Astrocyte of the cerebellum (primary cell): ENCODE measurements at places on chromosomes 6 and 20.

GRCh38 chr6:91276315-91276714 is 689.4 kb upstream of the MAP3K7 start:
- DNase-seq = peak; percentile 38

- DNase-seq = no peak
Measured at GRCh38 chr6:98808541-98809210, 25.7 kb upstream of the POU3F2 start.

- DNase-seq = no peak
Measured at GRCh38 chr20:51529081-51529681, 13.3 kb downstream of the NFATC2 start.

DNA sequence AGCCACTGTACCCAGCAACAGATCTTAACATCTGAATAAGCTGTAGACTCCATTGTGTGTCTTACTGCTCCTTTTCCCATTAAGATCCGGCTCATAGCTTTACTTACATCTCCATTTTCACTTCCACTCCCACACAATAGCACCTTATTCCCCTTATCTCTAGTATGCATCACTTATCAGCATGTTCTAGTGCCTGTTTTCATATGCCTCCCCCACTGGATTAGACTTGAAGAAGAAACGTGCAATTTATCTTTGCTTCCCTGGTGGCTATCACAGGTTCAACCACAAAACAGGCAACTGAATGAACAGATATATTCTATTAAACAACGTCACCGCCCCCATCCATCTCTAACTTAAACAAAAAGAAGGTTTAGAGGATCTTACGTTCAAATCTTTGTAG is 12.1 kb downstream of the SSR1 start:
- DNase-seq = no peak

GRCh38 chr6:158837684-158838625 is 18.8 kb upstream of the EZR start:
- no peak for DNase-seq

- no peak for DNase-seq
Measured at GRCh38 chr20:40161391-40161790, 527.6 kb downstream of the MAFB start.

DNA sequence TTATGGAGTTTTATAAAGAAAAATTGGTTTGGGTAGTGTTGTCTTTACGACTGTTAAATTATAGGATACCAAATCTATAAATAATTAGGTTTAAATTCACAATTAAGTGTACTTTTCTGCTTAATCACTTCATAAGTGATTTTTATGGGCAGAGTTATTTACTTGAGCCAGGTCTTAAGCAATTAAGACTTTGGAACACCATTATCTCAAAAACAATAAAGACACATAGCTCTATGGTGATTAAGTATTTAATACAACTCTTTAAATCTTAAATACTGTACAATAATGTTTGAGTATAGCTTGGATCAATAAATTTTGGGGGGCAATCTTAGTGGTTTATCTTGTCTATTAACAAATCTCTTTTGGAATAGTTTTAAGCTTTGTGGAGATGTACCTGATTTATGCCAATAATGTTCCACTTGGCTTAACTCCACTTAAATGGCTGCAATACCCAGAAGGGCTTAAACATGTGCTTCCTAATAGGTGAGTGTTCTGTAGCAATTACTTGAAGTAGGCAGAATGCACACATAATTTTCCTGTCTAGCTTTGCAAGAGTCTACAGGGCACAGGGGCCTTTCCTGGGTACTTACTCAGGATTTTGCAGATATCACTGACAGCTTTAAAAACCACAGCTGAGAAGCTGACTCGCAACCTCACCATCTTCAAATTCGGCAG is 7.5 kb downstream of the FERMT1 start:
- no peak for DNase-seq

GRCh38 chr6:36840432-36841403 is 1.5 kb upstream of the CPNE5 start:
- DNase-seq = no peak

DNA sequence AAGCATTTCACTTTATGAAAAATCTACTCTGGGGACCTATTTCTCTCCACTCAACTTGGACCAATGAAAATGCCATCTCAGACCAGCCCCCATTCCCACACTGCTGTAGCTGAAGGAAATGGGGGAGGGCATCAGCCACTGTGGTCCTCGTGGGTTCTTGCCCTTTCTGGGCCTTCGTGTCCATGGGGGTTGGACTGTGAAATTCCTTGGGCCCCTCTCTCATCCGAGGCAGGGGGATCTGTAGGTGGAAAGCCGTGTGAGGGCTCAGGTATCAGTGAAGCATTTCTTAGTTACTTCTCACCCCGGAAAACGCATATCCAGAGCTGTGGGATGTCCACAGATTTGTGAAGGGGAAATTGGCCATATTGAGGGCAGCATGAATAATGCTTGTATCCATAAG is 147.9 kb downstream of the CDC5L start:
- DNase-seq = no peak

- peak; percentile 95 for DNase-seq
Measured at GRCh38 chr6:25193460-25194171, 85.6 kb upstream of the CARMIL1 start.

- no peak for DNase-seq
Measured at GRCh38 chr20:16014436-16014835, 558.8 kb downstream of the KIF16B start.

- no peak for DNase-seq
Measured at GRCh38 chr20:39356908-39357307, 394.8 kb downstream of the DHX35 start.

DNA sequence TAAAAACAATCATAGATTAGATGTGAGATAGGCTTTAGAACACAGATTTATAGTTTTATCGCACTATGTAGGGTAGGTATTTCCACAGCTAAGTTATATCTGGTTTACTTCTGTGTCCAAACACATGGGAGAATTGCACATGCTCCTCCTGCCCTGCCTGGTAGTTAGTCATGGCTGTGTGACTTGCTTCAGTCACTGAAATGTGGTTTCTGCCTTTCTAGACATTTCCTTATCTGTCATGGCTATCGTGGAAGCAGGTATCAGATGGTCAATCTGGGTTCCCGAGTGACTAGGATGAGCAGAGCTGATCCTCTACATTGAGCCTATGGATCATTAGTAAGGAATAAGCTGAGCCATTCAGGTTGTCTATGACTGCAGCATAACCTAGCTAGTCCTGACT is 117.8 kb upstream of the GMDS start:
- DNase-seq = no peak

DNA sequence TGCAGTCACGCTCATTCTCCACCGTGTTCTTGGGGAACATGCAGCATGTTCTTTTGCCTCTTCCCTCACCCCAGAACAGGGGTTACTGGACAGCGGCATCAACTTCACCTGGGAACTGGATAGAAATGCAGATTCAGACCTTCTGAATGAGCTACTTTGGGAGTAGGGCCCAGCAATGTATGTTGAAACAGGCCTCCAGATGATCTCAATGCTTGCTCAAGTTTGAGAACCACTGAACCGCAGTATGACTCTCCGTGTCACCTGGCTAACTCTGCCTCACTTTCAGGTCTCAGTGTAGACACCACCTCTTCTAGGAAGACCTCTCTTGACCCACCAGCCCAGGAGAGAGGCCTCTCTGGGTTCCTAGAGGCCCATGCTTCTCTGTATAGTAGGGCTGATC is 4.9 kb downstream of the TRIB3 start:
- no peak for DNase-seq

DNA sequence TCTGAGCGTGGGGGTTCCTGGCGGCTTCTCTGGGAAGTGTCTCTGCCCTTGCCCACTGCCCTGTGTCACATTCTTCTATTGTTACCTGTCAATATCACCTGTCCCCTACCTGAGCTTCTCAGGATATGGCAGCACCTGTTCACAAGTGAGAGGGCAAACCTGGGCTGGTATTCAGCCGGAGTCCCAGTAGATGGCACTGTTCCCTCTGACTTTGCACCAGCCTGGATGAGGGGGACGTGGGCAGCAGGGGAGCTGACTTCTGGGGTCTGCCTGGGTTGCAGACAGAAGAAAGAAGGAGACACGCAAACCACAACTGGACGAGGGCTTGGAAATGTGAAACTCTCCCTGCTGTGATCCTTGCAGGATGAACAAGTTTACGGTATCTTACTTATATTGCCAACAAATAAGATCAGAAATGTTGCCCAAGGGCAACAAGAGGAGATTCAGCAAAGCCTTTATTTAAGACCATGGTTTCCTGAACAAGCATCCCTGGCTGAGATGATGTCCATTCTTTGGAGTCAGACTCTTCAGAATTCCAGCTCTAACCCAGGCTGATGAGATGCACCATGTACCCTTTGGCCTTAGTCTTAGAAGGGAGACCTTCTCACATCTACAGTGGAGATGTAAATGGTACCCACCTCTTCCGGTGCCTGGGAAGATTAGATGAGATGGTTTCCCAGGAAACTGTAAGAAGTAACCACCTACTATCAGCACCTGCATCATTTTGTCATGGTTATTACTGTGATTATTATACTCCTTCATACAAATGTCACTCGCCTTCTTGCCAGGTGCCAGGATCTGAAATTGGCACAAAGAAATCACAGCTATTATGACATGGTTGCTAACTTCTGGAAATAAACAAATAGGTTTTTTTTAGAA is 400.0 kb upstream of the CDH4 start:
- DNase-seq = no peak

DNA sequence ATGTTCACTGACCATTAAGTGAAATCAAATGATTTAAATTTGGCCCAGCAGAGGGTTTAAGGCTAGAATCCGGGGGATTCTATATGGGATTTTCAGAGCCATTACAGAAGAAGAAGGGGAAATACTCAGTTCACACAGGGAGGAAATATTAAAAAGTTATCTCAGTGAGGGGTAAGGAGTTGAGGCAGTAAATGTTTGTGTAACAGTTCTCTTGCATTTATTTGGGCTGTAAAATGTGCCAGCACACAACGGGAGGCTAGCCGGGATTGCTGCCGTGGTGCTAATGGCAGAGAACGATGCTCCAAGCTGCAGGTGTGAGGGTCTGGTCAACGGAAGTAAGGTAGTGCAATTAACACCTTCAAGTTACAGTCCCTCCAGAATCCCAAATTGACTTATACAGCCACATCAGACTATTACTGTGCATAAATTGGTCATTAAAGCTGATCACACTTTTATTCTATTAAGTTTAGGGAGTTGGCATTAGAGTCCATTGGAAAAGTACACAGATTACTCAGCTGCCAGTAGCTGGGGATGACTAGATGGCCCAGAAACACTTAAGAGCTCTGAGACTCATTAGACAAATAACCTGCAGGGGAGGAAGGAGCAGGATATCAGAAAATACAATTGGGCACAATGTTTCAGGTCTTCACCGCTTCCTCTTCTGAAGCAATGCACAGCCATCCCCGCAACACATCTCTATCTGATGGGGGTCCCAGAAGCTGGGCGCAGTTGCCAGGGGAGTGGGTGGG is 31.3 kb downstream of the PPP1R3G start:
- no peak for DNase-seq

- DNase-seq = no peak
Measured at GRCh38 chr6:107292715-107293271, 166.6 kb downstream of the PDSS2 start.

- peak; percentile 28 for DNase-seq
Measured at GRCh38 chr6:145669627-145670034, 65.7 kb downstream of the EPM2A start.

GRCh38 chr6:125224231-125224861 is 70.8 kb downstream of the TPD52L1 start:
- DNase-seq = no peak

DNA sequence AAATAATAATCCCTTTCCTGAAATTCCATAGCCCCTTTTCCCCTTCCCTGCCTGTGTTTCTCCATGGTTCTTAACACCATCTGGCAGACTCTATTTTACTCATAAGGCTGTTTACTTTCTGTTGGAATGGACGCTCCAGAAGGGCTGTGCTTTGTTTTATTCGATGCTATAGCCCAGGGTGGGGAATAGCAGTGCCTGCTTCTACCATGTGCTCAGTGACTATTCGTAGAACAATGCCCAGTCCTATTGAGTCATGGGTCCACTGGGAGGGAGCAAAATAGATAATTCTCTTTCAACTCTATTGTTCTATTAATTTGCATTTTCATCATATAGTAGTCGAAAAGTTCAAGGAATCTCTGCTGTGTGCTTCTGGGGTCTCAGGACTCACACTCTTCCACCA is 565.1 kb downstream of the C6orf118 start:
- no peak for DNase-seq

DNA sequence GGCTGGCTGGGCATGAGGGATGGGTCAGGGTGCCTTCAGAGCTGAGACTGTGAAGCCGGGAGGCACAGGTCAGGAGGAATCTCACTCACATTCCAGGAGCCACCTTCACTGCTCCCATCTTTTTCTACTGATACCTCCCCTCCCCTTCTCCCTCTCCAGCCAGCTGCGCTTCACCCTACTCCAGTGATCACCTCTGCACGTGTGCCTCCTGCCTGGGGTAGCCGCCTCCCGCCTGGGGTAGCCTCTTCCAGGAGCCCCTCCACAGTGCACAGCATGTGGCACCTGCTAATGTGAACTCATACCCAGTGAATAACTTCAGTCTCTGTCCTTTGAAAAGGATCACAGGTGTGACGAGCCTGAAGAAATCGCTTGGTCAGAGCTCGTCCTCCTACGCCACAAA is 232.6 kb downstream of the TMEM242 start:
- no peak for DNase-seq

- no peak for DNase-seq
Measured at GRCh38 chr6:77173472-77174074, 289.7 kb downstream of the HTR1B start.

- no peak for DNase-seq
Measured at GRCh38 chr6:87431263-87431662, 23.5 kb downstream of the CFAP206 start.

DNA sequence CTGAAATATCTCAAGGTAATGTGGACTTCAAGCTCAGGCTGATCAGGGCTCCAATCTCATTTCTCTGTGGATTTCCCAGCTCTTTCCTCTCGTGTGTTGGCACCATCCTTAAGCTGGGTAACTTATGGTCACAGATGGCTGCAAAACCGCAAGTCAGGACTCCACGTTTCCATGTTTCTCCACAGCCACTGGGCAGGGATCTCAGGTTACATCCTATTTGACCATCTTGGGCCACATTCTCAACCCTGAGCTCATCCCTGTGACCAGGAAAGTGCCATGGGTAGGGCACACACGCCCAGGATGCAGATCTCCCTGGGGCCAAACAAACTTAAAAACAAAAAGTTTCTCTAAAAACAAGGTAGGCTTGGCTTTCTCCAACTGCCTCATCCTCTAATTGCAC is 15.4 kb downstream of the RPS6KA2 start:
- DNase-seq = no peak

DNA sequence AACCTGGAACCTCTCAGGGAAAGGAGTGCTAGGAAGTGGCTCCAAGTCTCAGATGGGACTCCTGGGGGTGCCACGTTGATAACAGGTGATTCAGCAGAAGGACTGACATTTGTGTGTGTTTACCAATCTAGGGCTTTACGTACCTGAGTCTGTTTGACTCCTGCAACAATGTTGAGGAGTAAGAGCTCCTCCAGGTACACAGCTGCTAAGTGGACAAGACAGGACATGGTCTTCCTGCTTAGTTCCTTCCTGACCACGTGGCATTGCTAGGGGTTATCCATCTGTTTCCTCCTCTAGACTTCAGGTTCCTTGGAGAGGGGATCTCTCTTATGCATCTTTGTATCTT is 164.5 kb upstream of the SLC24A3 start:
- DNase-seq = no peak

DNA sequence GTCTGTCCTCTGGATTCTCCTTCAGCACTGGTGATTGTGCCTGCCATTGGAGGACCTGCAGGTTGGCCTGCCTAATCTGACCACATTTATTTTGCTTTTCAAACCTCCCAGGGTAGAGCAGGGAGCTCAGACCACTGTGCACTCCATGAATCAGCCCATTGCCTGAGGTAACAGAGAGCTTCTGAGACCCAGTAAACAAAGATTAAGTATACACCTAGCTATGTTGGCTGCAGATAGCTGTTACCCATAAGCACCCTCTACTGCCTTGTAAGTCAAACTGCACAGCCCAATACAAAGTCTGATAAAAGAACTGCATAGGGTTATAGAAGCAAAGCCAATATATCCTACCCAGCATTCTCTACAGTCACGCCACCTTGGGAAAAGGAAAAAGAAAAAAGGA is 338.7 kb downstream of the HTR1B start:
- no peak for DNase-seq
